ENCODE measurements at places on chromosomes 7 and 10.
A peak's percentile ranks its signal among the peaks of the same experiment; 100 is the strongest.

DNA sequence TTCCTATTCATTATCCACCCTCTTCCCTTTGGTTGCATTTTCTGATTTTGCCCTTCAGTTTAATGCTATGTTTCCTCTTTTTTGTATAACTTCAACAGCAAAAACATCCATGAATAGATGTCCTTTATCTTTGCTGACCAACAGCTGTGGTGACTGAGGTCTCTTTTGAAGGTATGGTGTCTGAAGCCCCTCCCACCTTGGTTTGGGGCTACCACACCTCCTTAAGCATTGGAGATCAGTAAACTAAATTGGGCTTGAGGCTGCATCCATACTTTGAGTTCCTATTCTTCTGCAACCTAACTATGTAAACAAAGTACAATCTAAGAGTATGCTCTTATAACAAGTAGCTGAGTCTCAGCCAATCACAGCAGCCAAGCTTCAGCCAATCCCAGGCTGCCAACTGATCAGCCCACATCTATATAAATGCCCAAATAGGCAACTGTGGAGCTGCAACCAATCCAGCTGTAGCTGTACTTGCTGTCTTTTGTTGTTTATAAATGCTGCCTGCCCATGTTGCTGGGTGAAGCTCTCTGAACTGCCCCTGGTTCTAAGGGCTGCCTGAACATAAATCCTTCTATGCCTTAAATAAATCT is 69.4 kb upstream of the PDLIM1 start:
- DNase-seq = no peak

DNA sequence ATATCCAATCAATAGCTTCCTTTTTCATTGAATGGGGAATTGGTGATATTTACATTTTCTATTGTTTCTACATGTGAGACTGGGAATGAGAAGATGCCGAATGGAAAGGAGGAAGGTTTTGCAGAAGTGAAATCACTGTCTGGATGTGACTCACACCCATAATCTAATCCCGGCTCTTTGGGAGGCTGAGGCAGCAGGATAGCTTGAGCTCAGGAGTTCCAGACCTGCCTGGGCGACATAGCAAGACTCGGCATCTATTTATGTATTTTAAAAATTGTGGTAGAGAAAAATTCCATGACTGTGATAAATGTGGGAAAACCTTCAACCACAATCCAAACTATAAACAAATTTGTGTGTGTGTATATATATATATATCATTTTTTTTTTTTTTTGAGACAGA is 10.9 kb upstream of the FIS1 start:
- DNase-seq = no peak

- no peak for DNase-seq
Observed at GRCh38 chr7:1948887-1949680, 279.0 kb downstream of the ELFN1 start.

GRCh38 chr7:69564454-69565417 is 33.5 kb upstream of the AUTS2 start:
- peak; percentile 43 for DNase-seq

- DNase-seq = no peak
Observed at GRCh38 chr10:132575320-132576201, 38.0 kb downstream of the INPP5A start.

GRCh38 chr7:24290004-24290641 is 6.1 kb downstream of the NPY start:
- DNase-seq = no peak

DNA sequence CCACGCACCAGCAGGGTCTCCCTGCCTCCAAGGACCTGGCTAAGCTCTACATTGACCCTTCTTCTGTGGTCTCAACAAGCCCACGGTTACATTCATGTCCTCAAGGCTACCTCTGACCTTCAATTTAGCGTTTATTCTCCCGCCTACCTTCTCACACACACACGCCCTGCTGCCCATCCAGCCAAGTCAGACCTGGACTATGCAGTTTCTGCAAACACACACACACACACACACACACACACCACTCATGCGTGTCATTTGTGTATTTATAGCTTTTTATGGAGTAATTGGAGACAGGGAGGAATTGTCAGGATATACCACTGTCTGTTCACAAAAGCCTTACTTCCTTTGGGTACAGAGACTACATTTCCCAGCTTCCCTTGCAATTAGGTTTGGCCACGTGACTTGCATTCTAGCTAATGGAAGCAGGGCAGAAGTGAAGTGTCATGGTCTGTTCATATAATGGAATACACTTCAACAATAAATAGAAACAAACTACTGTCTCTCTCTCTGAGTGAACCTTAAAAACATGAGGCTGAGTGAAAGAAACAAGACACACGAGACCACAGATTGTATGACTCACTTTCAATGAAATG is 53.8 kb upstream of the CPXM2 start:
- no peak for DNase-seq

All from hypothalamus (tissue), 51 donors.